ENCODE measurements at places on chromosomes 16 and 17. TPM values are rescaled to one million over a fixed set of nuclear protein-coding genes. Genes with fewer than 3 reads are reported as not detected.

HIGD1B gene
- total RNA-seq, result not detected

GRCh38 chr17:67635681-67636080 lies 82.1 kb upstream of the NOL11 start:
- peaks cover 3% of the 10 kb centered on the region for H3K36me3 ChIP-seq
- H3K4me3 ChIP-seq, result no peak overlapping the region
- no peak for DNase-seq
- no peak overlapping the region for H3K27ac ChIP-seq
- peaks cover 13% of the 10 kb centered on the region for H3K4me1 ChIP-seq

DNA sequence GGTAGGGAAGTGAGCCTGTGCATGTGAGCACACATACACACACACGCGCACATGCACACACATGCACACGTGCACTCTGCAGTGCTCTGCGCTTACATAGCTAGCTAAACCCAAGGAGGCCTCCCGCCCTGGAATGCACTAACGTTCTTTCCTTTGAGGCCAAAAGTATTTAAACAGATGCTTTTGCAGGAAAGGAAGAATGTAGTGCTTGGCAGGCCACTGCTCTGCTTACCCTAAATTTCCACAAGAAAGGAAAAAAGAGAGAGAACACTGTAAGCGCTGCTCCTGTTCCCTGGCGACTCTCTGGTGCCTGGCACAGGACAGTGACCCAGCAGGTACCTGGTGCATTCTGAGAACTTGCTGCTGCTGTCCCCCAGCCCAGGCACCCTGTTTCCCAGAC lies 31.3 kb upstream of the MRPS23 start:
- peaks cover 42% of the 10 kb centered on the region for H3K4me1 ChIP-seq
- peak overlapping the region; percentile 85 for H3K27ac ChIP-seq
- no peaks in the 10 kb centered on the region for H3K36me3 ChIP-seq
- peak; percentile 81 for DNase-seq

DNA sequence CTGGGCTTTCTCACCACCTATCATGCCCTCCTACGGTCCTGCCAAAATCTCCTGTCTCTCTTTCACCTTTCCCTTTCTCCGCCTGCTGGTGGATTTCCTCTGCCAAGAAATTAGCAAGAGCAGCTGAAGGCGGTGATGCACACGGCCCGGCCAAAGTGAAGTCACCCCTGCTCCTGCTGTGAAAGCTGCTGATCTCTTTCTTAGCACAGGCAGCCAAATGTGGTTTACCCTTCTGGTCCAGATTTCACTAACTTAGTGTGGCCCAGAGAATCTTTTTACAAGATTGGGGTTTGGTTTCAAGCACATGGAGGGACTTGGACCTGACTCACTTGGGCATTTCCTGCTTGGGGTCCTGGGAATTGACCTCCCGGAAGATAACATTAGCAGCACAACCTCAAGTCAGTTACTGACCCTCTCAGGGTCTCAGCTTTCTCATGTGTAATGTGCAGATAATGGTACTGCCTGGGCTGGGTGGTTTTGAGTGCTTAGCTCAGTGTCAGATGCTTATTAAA lies 155.7 kb downstream of the SOCS1 start:
- H3K36me3 ChIP-seq, result no peaks in the 10 kb centered on the region
- DNase-seq, result peak; percentile 68
- H3K4me1 ChIP-seq, result peaks cover 4% of the 10 kb centered on the region
- H3K27me3 ChIP-seq, result no peaks in the 10 kb centered on the region
- H3K27ac ChIP-seq, result no peak overlapping the region
- no peak overlapping the region for H3K4me3 ChIP-seq

DNA sequence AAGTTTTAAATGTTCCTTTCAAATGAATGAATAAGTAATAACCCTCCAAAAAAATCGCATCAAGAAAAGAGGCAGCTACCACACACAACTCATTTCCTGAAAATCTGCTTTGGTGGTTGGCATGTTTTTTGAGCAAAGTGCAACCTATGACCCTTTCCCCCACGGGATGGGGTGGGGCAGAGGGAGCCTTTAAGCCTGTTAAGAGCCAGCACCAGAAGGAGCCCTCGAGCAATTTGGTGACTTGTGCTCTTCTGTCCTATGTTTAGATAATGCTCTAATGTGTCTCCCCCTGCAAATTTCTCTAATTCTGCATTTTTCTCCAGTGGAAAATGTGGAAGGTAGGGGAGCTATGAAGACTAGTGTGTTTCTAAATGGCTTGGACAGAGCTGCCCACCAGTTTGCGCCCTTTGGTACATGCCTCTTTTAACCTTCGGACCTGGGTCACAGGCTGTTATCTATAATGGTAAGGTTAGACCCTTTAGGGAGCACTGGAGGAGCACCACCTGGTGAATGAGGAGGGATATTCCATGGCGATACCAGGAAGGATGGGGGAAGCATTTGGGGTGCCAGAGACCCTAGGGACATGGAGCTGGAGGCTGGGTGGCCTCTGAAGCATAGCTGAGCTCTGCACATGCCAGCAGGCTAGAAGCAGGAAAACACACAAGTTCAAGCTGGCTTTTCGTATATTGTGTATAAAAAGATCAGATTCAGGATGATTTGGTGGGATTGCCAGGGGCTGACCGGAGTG lies 1.6 kb downstream of the PYCARD start:
- peaks cover 7% of the 10 kb centered on the region for H3K36me3 ChIP-seq
- peak overlapping the region; percentile 82 for H3K4me3 ChIP-seq
- H3K4me1 ChIP-seq, result peaks cover 16% of the 10 kb centered on the region
- no peak for DNase-seq
- H3K27me3 ChIP-seq, result peaks cover 11% of the 10 kb centered on the region

DNA sequence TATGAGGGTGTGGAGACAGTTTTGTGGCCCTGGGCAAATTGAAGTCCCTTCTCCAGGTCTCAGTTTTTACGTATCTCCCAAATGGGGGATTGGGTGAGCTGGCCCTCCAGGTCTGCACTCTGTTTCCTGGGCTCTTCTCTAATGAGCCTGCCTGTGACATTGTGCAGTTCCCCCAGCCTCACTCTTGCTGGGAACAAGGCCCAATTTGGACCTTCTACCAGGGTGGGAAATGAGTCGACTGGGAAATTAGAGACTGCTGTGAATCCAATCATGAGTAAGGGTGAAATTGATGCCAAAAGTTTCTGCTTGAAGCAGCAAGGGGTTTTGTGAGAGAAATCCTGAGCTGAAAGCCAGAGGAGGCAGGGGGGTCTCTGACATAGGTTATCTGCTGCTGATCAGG lies 71.5 kb upstream of the KSR1 start:
- no peak overlapping the region for H3K27ac ChIP-seq
- no peaks in the 10 kb centered on the region for H3K27me3 ChIP-seq
- no peak for DNase-seq
- no peaks in the 10 kb centered on the region for H3K36me3 ChIP-seq
- H3K4me1 ChIP-seq, result 0 out of 2 replicates have a peak, but pooled peaks cover 4% of the 10 kb centered on the region

Data from GM23338 (cell line).